ENCODE measurements at places on chromosomes 13 and 19.

- DNase-seq, result no peak
Measured at GRCh38 chr13:45331692-45332035, 9.3 kb downstream of the TPT1 start.

- DNase-seq, result no peak
Measured at GRCh38 chr13:40334616-40335015, 331.8 kb downstream of the FOXO1 start.

GRCh38 chr19:3481241-3482090 lies 1.1 kb upstream of the SMIM24 start:
- DNase-seq, result no peak

GRCh38 chr19:55384131-55384919 lies at the start of gene TMEM238:
Gene TMEM238, minus strand, starts transcription at chr19:55384292. Its CDS starts 33 bp downstream, at chr19:55384259.
- no peak for DNase-seq

- no peak for DNase-seq
Measured at GRCh38 chr19:45047188-45047797, 8.4 kb downstream of the CLASRP start.

DNA sequence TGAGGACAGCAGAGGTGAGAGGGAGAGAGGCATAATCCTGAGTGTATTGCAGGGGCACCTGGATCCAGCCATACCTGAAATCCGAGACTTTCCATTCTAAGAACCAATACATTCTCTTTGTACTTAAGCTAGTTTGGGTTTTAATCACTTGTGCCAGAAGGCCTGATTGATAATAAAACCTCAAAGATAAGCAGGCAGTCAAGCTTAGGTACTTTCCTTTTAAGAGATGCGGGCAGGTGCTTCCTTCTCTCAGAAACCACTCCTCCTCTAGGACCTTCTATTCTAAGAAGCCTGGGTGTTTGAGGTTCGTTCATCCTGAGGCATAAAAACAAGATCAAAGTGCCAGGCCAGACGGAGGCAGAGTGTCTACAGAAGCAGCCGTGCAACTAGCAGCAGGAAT lies 22.2 kb downstream of the FAM187B start:
- DNase-seq, result no peak

GRCh38 chr13:42225051-42225450 lies 46.9 kb upstream of the AKAP11 start:
- no peak for DNase-seq

DNA sequence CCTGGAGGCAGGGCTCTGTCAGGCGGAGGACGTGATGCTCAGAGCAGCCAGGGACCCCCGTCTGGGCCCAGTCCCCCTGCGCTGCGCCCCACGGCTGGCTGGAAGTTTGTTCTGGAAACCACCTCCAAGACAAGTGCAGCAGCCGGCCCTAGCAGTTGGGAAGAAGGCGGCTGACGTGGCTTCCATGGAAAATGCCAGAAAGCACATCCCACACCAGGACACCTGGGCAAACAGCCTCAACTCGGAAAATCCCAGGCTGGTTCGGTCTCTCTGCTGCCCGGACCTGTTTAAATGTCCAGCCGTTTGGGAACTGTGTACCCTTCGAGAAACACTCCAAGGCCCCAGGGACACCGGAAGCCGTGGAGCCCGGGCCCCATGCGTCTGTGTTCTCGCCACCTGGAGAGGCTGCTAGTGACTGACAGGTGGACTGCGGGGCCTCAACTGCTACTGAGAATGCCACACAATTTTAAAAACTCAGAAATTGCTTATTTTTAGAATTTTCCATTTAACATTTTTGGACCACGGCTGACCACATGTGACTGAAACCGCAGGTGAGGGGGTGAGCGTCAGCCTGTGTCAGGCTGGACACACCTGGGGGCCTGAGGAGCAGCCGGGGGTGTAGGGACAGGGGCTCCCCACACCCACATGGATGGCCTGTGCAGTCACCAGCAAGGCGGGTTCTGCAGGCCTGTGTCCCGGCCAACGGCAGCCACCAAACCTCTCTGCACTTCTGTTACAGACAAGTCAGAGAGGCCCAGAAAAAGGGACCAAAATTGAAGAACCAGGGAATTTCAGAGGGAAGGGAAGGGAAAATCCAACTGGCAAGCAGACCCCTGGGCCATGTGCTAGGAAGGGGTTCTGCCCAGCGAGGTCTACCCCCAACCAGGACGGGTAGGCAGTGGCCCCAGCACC lies 31.7 kb downstream of the RASA3 start:
- DNase-seq, result no peak

- no peak for DNase-seq
Measured at GRCh38 chr13:90545070-90545840, 802.2 kb upstream of the MIR17HG start.

GRCh38 chr19:37893845-37894575 lies 12.4 kb downstream of the WDR87 start:
- no peak for DNase-seq

GRCh38 chr13:101398191-101398590 lies 18.1 kb downstream of the NALCN start:
- DNase-seq, result no peak

- no peak for DNase-seq
Measured at GRCh38 chr13:93344048-93344705, 117.6 kb downstream of the GPC6 start.

- no peak for DNase-seq
Measured at GRCh38 chr19:14519860-14520407, 1.7 kb upstream of the DNAJB1 start.

DNA sequence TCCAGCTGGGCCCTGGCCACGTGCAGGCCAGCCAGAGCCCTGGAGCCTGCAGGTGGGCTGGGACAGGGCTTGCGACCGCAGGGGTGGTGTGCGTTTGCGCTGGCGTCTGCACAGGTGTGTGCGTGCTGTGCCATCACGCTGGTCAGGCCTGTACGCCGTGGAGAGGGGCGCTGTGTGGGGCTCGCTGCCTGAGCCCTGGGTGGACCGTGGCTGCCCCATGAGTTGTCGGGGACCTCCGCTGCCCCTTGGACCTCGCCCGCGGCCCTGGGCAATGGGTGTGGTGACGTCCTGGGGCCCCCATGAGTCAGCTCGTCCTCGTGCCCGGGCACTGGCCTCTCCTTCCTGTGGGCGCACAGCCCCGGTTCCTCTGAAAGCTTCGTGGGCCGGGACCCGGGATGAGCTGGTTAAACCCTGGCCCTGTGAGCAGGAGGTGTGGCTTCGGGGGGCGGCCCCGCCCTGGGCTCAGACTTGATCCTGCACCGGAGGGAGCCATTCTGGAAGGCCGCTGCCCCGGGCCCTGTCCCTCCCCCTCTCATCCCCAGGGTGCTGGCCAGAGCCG lies 6.8 kb downstream of the CSNK1G2 start:
- no peak for DNase-seq

- DNase-seq, result no peak
Measured at GRCh38 chr13:113839536-113840204, 24.2 kb downstream of the GAS6 start.

GRCh38 chr13:30915691-30916541 lies 9.8 kb downstream of the MEDAG start:
- DNase-seq, result no peak

DNA sequence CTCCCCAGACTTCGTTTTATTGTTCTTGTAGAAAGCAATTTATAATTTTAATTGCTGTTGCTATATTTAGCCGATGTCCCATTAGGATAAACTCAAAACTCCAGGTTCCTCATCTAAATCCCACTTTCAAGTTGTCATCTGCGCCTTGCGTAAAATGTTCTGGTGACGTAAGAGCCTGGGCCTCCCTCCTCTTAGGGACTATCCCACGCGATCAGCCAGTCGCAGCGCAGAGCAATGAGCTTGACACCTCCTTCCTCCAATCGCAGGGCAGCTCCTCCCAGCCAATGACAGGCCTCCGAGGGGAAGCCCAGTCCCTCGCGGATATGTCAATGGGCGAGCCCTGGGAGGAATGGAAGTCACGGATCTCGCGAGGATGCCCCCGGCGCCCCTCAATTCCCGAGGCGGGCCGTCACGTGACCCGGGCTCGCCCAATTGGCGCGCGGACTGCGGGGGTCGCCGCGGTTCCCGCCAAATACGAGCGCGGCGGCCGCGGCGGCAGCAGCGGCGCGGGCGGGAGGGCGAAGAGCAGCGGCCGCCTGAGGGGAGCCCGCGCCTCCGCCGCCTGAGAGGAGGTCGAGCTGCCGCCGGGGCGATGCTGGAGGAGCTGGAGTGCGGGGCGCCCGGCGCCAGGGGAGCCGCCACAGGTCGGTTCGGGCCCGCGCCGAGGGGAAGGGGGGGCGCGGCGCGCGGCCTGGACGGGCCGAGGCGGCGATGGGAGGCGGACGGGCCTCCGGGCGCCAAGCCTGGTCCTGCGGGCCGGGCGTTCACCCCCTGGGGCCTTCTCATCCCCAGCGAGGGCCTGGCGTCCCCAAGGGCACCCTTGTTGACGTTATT lies at the start of gene CHAF1A:
CHAF1A (plus strand) TSS at position 470 of the 834 bp plus-strand sequence; CDS start at position 593, 123 bp downstream.
- peak; percentile 98 for DNase-seq

GRCh38 chr13:92966341-92966740 lies 260.3 kb upstream of the GPC6 start:
- no peak for DNase-seq

- DNase-seq, result no peak
Measured at GRCh38 chr19:48629297-48629598, 7.9 kb downstream of the DBP start.

DNA sequence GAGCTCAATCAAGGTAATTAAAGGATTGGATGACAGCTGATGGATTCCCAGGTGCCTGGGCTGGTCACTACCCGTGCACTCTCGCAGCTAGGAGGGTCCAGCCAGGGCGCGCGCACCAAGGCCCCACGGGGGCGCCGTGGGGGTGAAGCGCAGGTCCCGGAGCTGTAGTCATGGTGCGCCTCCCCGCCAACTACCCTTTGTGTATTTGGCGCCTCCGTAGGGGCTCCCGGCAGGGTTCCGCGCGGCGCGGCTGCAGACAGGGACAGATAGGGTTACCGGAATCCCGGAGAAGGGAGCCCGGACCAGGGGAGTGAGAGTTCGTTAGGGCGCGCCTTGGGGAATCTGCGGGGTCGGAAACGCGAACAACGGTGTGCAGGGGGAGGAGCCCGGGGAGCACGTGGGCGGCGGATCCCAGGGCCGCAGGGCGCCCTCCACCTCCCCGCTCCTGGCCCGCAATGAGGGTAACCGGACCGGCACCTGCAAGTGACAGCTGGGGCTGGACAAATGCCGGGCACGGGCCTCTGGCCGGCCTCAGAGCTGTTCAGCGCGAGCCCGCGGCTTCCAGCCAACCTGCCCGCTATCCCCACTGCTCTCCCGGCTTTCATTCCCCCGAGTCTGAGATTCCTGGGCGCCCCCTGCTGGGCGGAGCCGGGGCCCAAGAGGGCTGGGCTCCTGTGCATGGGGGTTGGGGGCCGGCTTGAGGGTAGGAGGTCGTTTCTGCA lies 3.4 kb upstream of the PRAM1 start:
- DNase-seq, result peak; percentile 54

DNA sequence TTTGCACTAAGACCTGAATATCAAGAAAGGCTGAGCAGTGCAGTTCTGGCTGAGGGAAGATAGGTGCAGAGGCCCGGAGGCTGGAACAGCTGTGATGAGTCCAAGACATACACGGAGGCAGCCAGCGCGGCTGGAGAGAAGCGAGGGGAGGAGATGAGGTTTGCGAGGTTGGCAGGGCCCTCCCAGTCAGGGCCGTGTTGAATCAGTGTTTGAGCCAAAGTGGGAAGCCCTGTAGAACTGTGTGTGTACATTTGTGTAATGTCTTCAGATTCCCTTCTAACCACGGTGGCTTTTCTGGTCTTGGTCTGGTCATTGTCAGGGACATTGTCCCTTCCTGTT lies 34.9 kb downstream of the PAK4 start:
- DNase-seq, result no peak

DNA sequence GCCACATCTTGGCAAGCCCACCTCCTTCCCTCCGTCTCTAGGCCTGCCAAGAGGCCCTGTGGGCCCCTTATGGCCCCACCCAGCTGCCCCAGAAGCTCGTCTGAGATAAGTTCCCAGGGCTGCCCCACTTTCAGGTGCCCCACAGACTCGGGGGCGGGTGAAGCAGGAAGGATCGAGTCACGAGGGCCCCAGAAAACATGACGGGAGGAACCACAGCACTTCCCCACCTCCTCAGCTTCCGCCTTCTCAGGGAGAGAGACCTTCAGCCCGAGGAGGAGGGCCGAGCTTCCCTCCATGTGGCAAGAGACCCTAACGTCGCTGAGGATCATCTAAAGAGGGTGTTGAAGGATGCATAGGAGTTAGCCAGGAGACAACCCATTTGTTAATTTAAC lies 4.5 kb upstream of the IL12RB1 start:
- peak; percentile 74 for DNase-seq

DNA sequence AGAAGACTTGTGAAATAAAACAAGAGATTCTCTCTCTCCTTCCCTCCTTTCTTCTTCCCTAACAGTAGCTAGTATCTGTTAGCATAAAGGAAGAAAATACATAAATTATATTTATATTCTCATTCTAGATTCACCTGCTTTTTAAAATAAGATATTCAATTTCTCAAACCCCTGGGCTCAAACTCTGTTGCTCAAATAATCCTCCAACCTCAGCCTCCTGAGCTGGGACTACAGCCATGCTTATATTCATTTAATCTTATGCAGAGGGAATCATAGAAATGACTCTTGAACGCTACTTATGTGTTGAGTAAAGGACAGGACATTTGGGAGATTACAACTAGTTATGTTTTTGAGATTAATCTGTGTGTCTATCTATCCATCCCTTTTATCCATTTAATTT lies 56.2 kb downstream of the GPC5 start:
- no peak for DNase-seq

DNA sequence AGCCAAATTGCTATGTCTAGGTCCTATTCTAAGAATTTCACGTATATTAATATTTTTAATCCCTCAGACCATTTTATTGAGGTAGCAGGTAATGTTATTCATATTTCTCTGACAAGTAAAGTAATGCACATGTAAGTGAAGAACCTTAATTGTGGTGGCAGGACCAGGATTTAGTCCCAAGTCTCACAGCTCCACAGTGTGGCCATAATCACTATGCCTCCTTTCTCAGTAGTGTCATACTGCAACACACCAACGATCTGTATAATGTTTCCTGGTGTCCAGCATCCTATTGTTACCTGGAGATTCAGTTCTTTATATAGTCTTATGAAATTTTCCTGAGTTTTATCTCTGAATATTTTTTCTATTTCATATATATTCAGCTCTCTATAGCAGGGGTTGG lies 340.3 kb downstream of the OLFM4 start:
- no peak for DNase-seq

GRCh38 chr13:103153466-103153865 lies 87.2 kb upstream of the SLC10A2 start:
- DNase-seq, result no peak

DNA sequence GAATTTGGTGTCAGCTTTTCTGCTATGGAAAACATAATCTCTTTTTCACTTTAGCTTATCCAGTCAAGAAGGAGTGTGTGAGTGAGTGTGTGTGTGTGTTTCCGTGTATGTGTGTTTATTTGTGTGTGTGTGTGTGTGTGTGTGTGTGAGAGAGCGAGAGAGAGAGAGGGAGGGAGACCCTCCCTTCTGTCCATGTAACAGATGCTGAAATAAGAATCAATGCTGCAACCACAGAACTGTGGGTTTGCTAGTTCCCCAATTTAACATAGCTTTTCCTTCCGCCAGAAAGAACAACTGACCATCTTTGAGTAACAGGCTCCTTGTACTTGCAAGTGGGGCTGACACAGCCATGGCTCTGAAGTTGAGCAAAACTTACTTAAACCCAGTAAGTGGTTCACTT lies 5.2 kb downstream of the LCP1 start:
- no peak for DNase-seq

All from stimulated activated CD8-positive, alpha-beta memory T cell treated with anti-CD3 and anti-CD28 coated beads, Interleukin-12 subunit alpha, Interleukin-12 subunit beta, amount 100 ng/mL, for 4 hours (primary cell).